GM23338 (cell line): ENCODE measurements at places on chromosomes 11 and 22. TPM values are rescaled to one million over a fixed set of nuclear protein-coding genes. Genes with fewer than 3 reads are reported as not detected.

The SYCE3 gene
- total RNA-seq, result not detected in 2 replicates

The EFCAB6 gene
- total RNA-seq, result 1.8 and 1.9 TPM in 2 replicates

The OR51T1 gene
- total RNA-seq, result not detected in 2 replicates

The MS4A3 gene
- not detected in 2 replicates for total RNA-seq

The PHOX2A gene
- not detected in 2 replicates for total RNA-seq

The STIP1 gene
- 346 and 351 TPM in 2 replicates for total RNA-seq

The DGCR6 gene
- total RNA-seq, result 2.3 and 4.6 TPM in 2 replicates

The SLC15A3 gene
- total RNA-seq, result 15.8 and 18.9 TPM in 2 replicates

The SMC1B gene
- total RNA-seq, result not detected in 2 replicates

The ABCG4 gene
- 1.0 and 1.2 TPM in 2 replicates for total RNA-seq

The LRRC56 gene
- total RNA-seq, result 0.54 and 0.87 TPM in 2 replicates

The RASSF10 gene
- total RNA-seq, result 1.8 and 4.0 TPM in 2 replicates

The APOA4 gene
- not detected in 2 replicates for total RNA-seq

The OR5P2 gene
- 1.3 and 1.5 TPM in 2 replicates for total RNA-seq

The DNAJB7 gene
- not detected in 2 replicates for total RNA-seq

GRCh38 chr11:16013649-16014275, 342.6 kb downstream of the SOX6 start:
- no peak for DNase-seq

DNA sequence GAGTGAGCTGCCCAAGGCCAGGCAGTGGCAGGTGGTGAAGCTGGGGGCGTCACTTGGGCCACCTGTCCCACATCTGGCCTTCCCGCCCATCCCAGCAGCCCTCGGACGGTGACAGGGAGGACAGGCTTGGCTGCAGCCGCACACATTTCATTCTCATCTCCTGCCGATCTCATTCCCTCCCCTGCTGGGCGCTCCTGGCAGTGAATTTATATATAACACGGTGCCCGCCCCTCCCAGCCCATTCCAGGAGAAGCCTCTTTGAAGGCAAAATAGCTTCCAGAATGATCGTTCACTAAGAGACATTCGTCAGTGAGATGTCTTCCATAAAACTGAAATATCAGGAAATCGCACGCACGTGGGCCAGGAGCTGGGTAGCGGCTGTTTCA, 861.3 kb downstream of the TBC1D22A start:
- DNase-seq, result no peak

DNA sequence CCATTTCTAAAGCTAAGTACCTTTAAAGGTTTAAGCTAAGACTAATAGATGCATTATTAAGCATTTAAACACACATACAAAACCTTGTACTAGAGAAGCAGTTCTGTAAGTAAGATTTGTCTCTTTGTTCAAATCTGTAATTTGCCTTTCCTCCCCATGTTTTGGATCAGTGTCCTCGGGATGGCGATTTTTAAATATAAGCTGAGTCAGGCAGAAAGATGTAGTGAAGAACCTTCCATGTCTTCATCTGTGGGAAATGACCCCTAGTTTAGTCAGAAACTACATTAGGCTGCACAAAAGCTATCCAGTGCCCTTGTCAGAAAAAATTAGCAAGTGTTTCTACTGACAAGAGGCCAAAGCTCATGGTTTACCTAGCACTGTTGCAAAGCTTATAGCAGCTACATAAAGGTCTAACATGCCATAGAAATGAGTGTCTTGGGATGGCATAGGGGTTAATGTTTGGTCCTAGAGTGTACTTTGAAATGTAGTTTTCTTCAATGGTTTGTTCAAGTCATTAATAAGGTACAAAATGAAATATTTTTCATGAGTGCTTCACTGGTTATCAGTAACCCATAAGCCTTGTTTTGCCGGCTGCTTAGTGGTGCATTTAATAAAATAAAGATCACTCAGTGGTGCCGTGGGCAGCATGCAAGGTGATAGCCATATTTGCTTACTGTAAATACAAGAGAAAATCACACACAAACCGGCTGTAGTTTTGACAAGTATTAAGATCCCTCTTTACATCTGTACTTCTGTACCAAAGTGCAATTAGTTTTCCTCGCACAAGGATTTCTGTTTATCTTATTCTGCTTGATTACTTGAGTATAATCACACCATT, 139.8 kb downstream of the ELP4 start:
- DNase-seq, result no peak

GRCh38 chr11:79366218-79366617, 74.6 kb downstream of the TENM4 start:
- DNase-seq, result no peak

GRCh38 chr11:1401656-1402221, 12.0 kb downstream of the BRSK2 start:
- peak; percentile 87 for DNase-seq

GRCh38 chr22:19378344-19378674, 53.2 kb downstream of the HIRA start:
- no peak for DNase-seq

- peak; percentile 80 for DNase-seq
These were observed at the start of gene SLC37A2 for GRCh38 chr11:125062931-125063428. TSS of gene SLC37A2 (plus strand) at chr11:125063305. CDS start at chr11:125063368, 63 bp downstream.

- DNase-seq, result no peak
These were observed at the start of gene OR2AG2 for GRCh38 chr11:6771926-6772893. TSS of gene OR2AG2 (minus strand) at chr11:6771976. CDS start at chr11:6768957, 3,019 bp downstream.

DNA sequence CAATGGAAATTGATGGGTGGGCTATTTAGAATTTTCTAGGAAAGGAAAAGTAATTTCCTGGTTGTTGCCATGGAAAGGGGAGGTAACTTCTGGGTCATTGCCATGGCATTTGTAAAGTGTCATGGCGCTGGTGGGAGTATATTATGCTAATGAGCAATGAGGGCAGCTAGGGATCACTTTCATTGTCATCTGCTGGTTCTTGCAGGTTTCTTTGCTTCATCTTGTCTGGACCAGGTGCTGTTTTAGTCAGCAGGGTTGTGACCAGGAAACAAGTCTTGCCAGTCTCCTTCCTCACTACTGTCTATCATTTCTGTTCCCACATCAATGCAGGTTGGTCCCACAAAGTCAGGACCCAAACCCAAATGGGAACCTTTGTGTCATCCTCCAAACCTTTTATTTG, 237.6 kb upstream of the C11orf87 start:
- no peak for DNase-seq

GRCh38 chr22:32631507-32632255, 157.1 kb downstream of the FBXO7 start:
- no peak for DNase-seq

- no peak for DNase-seq
These were observed 127.9 kb downstream of the ENTHD1 start for GRCh38 chr22:39765661-39766060.

DNA sequence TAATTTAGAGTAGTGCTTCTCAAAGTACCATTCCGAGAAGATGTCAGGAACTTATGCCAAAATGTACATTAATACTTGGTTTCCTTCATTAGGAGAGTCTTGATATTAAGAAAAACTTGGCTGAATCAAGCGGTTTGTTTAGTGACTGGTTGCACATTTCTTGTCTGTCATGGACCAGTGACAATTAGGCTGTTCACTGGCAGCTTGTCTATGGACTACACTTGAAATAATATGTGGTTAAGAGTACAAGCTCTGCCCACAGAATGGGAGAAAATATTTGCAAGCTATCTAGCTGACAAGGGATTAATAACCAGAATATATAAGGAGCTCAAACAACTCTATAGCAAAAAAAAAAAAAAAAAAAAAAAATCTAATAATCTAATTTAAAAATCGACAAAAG, 24.6 kb downstream of the COA4 start:
- DNase-seq, result no peak

DNA sequence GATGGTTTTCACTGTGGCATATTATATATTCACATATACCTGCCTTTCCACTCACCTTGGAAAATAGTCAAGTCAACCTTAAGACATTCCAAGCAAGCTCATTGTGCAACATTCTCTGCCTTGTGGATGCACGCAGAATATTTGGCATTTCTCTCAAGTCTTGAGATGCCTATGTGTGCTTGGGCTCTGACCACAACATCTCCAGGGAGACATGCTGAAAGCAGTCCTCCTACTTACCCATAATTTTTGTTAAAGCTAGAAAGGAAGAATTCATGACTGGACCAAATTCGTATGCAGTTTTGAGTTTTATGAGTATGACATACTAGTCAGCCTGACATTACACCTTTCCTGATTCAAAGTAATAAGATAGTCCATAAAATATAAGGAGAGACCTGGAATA, 684.0 kb downstream of the OPCML start:
- DNase-seq, result no peak

DNA sequence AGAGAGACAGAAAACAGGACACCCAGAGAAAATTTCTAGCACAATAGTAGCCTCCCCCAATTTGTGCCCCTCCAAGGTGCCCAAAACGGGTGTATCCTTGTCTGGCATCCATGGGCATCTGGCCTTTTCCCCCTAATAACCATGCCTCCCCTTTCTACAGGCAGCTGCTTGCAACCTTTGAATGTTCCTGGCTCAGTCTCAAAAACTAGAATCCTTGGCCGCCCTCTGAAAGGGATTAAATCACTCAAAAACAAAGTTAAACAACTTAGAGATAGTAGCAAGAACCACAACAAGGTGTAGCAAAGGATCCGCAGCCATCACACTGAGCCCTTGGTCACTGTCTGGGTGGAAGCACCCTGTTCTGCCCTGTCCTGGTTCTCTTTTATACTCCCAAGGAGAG, 105.6 kb downstream of the MN1 start:
- DNase-seq, result no peak

DNA sequence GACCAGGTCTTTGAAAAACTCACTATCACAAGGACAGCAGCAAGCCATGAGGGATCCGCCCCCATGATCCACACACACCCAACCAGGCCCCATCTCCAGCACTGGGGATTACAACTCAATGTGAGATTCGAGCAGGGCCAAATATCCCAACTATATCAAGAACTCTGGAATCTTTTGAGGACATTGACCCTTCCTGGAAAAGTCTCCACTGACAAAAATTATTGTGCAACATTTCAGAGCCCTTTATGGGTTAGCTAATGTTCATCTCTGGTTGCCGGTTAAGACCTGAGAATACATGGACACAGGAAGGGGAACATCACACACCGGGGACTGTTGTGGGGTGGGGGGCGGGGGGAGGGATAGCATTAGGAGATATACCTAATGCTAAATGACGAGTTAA, 479.1 kb downstream of the NTM start:
- no peak for DNase-seq

DNA sequence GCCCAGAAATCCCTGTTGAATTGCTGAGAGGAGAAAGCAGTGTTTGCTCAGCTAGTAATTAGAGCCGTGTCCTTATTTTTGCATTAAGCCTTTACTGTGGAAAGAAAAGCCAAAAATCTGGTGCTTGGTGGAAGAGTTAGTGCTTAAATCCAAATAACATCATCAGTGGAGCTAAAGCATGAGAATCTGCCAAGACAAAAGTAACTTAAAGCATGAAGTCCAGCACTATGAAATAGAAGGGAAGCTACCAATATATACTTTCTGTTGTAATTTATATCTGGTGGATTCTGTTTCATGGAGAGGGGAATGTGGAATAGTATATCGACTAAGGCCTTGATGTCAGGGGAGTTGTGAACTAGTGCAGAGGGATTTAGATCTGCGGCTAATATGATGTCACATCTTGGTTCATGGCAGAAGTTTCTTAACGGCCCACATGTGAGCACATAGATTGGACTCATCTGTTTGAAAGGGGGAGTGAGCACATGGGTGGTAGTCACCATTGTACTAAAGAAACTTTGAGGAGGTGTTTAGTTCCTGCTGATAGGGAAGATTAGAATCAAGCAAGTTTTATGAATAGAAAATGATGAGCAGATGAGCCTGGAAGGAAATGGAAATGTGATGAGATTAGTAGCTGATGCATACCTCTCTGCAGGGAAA, 224.4 kb upstream of the MTNR1B start:
- no peak for DNase-seq

- DNase-seq, result no peak
These were observed 23.0 kb downstream of the APLNR start for GRCh38 chr11:57214098-57214417.

DNA sequence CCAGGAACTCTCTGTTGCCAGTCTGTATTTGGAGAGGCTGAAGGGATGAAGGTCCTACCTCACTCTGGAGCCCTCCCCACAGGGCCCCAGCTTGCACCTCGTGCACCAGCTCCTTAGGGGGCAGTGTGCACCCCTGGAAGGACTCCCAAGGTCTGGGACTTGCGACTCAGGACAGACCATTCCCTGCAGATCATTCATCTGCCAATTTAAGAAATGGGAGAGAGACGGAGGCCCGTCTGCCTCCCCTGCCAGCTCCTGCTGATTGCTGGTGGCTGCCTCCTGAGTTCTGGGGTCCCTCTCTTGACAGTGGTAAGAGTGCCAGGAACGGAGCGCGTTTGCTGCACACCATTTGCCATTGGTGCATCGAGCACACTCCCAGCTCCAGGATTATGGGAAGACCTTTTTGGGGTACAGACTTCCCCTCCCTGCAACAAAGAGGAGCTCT, 27.4 kb upstream of the MALAT1 start:
- DNase-seq, result peak; percentile 78

DNA sequence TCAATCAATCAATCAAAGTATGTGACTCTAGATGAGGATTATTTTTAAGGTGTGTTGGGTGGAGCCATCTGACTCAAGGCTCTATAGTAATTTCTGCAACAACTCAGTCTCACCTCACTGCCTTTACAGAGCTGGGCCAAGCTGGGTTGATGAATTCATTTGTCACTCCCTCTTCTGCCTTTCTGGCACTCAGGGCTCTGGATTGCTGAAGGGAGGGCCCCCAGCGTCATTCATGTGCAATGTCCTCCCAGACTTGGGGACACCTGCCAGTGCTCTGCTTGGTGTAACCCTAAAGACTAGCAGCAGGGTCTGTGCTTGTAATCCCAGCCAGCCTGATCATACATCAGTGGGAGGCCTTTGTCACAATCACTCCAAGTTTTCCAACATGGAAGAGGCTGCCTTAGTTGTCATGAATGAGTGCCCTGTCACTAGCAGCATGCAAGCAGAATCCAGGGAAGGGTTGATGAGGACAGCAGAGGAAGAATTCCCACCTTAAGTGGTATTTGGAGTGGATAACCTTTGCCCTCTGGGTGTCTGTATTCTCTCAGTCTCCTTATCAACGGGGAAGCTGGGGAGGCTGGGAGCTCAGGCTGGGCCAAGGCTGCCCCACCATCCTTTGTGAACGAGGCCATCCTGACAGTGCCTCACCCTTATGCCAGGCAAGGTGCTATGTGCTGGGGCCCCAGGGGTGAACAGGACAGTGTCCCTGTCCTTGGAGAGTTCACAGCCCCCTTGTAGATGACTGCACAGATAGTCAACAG, 2.0 kb upstream of the TP53I11 start:
- no peak for DNase-seq

- DNase-seq, result no peak
These were observed 44.8 kb upstream of the PTPN5 start for GRCh38 chr11:18836417-18836816.

DNA sequence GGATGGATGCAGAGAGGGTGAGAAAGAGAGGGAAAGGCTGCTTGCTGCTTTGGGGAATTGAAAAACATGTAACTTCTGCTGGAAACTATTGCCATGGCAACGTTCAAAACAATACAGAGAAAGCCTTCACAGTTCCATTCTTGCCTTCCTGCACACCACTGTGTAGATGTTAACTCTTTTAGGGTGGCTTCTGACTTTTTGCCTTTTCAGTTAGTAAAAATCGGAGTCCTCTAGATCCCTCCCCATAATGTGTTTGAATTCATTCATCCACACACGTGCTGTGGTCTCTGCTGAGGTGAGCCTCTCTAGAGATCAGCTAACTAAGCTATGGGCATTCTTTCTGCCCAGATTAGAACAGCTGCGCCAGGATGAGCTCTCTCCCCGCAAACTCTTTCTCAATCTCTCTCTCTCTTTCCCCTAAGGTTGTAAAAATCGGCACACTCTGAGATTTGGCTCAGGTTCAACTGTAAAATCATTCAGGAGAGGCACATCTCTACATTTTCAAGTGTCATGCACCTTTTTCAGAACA, 1178.3 kb downstream of the LRRC4C start:
- DNase-seq, result peak; percentile 12
